NCI-H526 treated with DMSO at 0.1 percent for 48 hours (cell line): ENCODE measurements at places on chromosomes 12 and 14.

GRCh38 chr14:35985474-35986218, 159.5 kb downstream of the BRMS1L start:
- DNase-seq = no peak

DNA sequence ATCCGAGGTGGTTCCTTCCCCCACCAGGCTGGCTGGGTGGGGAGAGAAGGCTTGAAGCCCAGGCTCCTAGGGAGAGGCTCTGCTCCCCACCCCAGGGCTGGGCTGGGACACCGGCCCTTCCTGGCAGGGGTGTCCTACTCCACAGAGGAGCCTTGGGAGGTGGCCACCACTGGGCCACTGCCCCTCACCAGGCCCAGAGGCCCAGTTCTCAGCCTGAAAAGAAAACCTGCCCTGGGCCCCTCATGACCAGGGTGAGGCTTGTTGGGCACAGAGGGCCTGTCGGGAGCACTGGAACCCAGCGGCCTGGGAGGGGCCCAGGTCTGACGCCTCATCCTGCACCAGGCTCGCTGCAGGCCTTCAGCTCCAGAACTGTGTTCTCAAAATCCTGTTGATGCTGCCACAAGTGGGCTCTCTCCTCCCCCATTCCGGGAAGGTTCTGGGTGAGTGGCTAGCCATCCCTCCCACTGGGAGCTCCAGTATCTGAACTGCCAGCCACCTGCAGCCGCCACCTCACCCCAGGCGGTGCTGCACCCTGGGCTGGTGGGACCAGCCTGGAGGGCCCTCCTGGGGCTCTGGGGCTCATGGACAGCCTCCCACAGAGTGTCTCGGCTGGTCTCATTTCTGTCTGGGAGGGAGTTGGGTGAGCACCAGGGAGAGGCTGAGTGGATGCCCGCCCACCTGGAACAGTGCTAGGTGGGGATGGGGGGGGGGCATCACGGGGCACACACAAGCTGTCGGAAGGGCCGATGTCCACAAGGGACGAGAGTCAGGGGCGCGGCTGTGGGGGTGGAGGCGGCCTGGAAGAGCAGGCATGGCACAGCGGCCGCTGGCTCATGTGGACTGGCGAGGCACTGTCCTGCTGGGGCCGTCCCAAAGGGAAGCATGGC, 11.8 kb downstream of the BAG5 start:
- DNase-seq = peak; percentile 41

- DNase-seq = peak; percentile 59
Observed at GRCh38 chr12:50222275-50222783, 55.2 kb upstream of the CERS5 start.

GRCh38 chr12:114894076-114894475, 210.1 kb upstream of the TBX3 start:
- DNase-seq = no peak

- peak; percentile 56 for DNase-seq
Observed at GRCh38 chr14:64703395-64704142, 655 bp upstream of the PLEKHG3 start.

GRCh38 chr14:57897144-57897748, 31.4 kb upstream of the SLC35F4 start:
- DNase-seq = peak; percentile 37

DNA sequence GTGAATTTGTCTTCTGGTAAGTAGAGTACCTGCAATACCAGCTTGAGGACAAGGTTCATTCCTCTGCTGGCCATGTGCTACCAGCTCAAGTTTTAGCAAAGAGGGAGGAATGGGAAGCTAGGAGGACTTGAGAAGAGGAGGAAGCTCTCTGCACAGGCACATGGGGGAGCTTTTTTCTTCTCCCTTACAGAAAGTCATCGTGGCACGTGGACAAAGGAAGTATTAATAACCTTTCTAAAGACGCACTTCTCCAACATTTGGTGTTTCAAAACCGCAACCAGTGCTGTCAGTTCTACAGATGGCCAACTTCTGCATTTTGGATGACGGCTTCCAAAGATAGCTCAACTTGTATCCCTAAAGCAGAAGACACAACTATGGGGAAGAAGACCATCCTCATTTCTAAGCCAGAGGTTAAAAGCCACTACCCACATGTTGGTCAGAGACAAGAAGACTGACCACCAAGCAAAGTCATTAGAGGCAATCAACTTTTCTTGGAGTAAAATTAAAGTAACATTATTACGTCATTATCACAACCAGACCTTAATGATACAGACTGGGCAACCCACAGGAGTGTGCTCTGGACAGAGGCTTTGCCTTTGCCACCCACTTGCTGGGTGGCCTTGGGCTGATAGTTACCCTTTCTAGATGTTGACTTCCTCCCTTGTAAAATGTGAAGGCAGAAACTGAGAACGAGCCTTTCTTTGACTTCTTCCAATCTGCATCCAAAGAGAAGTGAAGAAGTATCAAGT, 12.3 kb upstream of the TMED10 start:
- no peak for DNase-seq

DNA sequence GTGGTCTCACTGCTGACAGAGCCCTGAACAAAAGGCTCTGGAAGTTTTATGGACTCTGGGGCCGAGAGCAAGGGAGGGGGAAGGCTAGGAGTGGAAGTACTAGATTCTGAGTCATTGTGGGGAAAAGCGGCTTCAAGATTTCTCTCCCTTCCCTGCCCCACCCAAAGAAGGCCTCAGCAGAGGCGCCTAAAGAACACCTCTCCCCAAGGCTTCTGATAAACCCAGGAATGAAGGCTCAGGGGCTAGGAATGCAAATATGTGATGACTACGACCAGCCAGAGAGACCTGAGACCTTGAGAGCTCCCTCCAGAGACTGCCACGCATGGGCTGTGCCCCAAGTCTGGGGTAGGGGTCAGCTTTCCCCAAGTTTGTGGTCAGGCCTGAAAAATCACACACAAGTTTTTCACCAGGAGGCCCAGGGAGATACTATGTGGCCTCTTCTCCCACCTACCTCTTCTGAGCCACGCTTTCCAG, 130.7 kb upstream of the HIF1A start:
- no peak for DNase-seq

DNA sequence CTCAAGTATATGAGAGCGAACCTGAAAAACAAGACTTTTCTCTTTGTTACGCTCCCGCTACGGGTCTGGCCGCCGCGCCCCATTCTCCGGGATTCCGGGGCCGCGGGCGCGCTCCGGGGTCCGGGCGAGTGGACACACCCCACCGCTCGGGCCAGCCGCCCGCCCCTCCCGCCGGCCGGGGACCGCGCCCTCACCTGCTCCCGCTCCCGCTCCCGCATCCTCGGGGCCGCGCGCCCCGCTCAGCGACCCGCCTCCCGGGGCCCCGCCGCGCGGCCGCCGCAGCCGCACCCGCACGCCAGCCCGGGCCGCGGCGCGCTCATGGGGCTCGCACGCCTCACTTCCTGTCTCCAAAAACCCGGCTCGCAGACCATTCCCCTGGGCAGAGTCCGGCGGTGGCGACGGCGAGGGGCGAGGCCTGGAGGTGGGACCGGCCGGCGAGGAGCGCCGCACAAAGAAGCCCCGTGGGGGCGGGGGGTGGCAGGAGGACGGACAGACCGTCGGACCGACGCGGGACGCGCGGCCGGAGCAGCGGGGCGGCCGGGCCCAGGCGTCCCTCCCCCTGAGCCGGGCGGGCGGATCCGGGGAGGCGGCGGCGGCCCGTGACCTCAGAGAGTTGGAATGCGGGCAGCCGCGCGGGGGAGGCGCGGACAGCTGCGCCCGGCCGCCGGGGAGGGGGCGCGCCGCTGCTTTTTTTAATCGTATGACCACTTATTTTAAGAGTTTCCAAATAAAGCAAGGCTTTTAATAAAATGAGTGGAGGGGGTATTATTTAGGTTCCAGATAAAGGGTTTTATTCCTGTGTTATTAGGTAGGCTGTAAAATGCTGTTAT, at the start of gene PTPN21:
Gene PTPN21, minus strand, starts transcription at position 551 of the 830 bp plus-strand sequence. CDS start 4,590 bp downstream, outside the sequence.
- DNase-seq = peak; percentile 3

DNA sequence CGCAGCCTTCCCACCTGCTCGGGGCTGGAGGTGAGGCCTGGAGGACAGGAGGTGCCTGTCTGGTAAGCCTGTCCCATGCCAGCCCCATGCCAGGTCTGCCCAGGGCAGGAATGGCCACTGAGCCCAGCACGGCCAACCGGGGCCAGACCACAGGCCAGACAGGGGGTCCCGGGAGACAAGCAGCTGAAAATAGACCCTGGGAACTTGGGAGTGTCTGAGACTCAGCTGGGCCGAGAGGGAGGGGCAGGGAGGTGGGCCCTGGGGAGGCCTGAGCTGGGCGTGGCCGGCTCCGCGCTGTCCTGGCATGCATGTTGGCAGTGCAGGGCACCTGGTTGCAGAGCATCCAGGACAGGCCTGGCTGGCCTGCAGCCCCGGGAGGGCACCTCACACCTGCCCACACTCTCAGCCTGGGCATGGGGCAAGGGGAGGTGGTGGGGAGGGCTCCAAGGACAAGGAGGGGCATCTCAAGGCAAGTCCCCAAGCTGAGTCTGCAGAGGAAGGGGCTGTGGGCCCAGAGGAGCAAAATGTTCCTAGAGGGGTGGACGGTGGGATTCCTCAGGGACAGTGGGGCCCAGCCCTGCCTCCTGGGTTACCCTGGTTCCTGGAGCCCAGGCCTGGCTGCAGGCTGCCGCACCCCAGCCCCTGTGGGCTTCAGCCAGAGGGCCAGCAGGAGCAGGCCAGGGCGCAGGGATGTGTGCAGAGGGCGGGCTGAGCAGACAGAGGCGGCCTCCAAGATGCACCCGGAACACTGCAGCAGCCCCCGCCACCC, 3.2 kb upstream of the CRIP1 start:
- no peak for DNase-seq
